ENCODE measurements at places on chromosomes 1 and 21.

DNA sequence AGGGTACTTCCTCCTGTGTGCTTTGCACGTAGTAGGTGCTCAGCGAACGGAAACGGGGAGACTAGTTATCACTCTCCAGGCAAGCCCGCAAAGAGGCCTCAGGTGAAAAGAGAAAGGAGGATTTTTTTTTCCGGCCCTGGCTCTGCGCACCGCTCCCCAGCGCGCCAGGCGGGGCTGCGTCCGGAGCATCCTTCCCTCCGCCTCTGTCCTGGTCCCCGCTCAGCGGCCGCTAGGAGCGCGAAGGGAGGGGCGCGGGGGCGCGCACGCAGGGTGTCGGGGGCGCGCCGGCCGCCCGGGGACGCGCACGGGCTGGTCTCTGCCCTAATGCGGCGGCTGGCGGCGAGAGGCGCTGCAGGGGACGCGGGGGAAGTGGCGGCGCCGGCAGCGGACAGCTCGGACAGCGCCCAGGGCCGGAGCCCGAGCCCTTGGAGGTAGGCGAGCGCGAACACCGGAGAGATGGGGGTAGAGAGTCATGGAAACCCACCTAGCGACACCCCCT is 42.3 kb upstream of the NFASC start:
- no peak for DNase-seq

DNA sequence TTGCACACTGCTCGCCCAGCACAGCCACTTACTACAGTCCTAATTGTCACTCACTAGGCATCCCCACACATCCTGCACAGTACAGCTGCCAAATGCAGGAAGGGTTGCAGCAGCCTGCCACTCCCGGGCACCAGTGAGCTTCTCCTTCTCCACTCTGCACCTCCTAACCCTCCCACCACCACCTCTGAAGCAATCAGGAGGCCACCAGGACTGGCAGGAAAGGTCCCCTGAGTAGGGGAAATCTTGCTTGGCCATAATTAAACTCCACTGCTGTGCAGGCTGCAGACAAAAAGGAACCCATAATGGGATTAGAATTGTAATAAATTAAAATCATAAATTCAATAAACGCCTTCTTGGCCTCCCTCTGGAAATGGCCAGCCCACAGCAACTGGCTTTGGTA is 31.8 kb downstream of the FBXO2 start:
- DNase-seq: no peak

DNA sequence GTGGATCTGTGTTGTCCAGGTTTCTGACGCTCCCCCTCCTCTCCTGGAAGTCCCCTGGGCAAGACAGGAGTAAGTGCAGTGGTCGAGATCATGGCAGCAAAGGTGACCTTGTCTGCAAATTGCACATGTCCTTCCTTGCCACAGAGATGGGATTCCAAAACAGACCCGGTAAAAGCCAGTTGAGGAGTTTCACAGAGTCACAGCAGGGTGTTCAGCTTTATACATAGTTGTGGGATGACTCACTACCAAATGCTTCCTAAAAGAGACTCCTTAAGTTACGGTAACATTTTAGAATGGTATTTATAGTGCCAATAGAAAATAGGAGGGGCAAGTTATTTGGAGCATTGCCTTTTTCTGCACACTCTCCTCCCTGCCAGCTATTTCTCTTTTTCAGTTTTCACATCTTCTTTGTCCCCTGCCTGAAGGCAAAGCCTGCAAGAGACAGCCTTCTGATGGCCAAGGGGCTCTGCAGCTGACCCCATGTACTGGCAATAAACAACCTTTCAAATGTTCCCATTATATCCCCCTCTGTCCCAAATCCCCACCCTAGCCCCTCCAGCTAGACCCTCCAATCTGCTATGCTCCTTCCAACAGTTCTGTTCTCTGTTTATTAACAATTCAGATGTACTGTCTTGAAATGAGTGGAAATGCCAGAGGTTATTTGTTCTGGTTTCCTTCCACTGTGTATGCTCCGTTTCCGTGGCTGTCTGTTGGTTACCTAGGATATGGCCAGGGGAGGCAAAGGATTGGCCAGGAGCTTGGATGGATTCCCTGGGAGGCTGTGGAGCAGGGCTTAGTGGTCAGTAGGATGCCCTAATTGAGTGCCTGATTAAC is 115.0 kb downstream of the TGFB2 start:
- DNase-seq: no peak

DNA sequence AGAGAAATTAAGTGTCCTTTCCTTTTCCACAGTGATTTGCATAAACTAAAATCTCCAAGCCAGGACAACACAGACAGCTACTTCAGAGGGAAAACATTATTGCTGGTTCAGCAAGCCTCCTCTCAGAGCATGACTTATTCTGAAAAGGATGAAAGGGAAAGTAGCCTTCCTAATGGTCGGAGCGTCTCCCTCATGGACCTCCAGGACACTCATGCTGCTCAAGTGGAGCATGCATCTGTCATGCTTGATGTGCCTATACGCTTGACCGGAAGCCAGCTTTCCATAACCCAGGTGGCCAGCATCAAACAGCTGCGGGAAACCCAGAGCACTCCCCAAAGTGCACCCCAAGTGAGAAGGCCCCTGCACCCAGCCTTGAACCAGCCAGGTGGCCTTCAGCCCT is 39.1 kb downstream of the CLEC20A start:
- DNase-seq: no peak

- no peak for DNase-seq
Observed at GRCh38 chr1:103489935-103490334, 35.6 kb upstream of the RNPC3 start.

All from stimulated activated CD8-positive, alpha-beta memory T cell treated with anti-CD3 and anti-CD28 coated beads, Interleukin-7, amount 100 ng/mL, for 1 hour (primary cell).